ENCODE measurements at places on chromosomes 3 and 15.
A peak's percentile ranks its signal among the peaks of the same experiment; 100 is the strongest.

DNA sequence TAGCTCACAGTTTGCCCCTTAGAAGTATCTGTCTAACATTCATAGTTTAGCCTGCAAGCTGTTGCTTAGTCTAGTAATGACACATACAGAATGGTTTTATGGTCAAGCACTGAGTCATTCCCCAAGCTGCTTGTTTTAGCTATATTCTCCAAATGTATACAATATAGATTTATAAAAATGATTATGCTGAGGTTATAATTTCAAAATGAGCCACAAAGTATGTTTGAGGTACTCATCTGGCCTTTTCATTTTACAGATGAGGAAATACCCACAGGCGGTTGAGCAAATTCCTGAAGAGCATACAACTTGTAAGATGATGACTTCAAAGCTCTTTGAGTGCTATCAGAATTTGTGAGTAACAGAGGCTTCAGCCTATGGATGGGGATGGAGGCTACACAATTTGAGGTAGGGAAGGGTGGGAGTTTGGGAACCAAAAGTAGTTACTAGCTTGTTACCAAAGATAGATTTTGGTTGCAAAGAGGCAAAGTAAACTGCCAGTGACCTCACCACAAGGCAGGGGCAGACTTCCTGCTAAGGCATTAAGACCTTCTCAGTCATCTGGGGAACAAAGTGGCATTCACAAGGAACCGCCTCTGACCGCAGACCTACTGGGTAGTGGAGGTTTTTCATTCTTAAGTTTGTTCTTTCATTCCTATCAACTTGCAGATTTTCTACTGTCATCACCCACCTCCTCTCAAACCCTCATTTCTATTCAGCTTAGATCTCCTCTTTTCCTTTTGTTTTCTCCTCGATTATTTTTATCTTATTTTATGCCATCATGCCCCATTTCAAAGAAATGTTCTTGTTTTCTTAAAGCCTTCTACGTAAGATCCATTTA lies 257.2 kb upstream of the NECTIN3 start:
- no peak for DNase-seq

DNA sequence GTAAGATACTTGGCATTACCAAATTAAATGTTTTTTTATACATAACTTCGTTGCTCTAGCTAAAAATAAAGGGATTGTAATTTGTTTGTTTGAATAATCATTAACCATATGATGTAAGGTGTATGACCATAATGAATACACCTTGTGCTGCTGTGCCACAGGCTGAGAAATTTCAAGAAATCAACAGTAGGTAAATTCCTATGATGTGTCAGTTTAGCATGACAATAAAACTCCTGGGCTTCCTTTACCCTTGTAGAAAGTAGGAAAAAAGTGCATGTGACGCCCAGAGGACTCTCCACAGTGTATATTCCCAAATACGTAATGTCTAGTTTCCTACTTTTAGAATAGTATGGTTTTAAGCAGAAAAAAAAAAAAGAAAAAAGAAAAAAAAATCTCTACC lies 208.1 kb downstream of the SATB1 start:
- DNase-seq, result no peak

DNA sequence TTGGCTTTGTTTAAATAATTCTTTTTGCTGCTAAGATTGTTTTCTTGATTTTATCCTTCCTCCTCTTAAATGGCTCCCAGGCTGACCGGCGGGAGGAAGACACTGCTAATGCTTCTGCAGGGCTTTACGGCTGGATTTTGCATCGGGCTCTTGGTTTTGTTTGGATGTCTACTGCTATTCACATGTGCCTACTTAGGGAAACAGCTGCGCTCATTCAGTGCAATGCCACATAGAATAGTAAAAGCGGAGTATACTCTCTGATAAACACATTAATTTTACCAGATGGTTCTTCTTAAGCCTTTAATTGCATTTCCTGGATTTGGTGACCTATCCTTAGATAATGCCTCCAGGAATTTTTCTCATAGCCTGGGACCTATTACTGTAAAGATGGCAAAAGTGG lies 146.6 kb downstream of the THSD4 start:
- DNase-seq, result no peak

GRCh38 chr3:177615015-177615414 lies 417.7 kb upstream of the TBL1XR1 start:
- no peak for DNase-seq

- no peak for DNase-seq
Observed at GRCh38 chr15:58240191-58240932, 102.2 kb downstream of the AQP9 start.

GRCh38 chr15:23035964-23036566 lies 3.3 kb downstream of the TUBGCP5 start:
- peak; percentile 62 for DNase-seq

DNA sequence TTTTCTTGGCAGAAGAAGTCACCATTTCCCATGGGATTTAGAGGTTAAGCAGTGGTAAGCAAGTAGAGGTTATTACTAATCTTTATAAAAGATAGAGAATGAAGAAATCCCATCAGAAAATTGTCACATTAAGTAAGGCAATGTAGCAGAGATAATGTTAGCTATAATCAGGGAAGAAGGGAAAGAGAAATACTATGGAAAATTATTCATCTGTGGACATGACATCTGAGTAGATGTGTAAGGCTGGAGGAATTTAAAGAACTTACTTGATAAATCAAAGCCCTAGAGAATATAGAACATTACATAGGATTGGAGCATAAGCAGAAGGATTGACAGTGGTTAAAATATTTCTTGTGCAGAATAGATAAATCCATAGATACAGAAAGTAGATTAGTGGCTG lies 553.1 kb upstream of the CBLB start:
- no peak for DNase-seq

DNA sequence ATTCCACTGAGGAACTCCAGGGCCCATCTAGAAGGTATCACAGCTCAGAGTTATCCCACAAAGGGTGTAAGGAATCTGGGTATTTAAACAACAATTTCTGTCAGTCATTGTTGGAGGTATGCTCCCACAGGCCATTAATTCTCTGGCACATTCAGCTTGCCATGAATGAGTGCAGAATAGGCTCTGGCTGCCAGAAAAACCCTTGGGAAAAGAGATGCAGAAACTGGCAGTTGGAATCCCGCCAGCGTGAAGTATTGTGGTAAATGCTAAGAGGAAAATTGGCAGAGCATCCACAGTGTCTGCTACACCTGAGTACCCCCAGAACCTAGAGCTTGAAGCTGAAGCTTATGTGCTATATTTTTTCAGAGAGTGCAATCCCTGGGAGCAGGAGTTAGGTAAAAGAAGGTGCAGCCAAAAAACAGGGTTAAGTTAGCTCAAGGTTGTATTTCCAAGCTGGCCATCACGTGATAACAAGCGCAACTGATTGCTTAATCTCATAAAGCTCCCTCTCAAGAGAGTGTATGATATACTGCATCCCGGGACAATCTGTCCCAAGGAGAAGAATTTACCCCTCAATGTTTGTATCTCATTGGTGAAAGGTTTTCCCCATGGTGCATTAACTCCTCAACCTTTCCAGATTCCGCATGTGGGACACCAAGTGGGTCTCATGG lies 94.2 kb upstream of the ACP3 start:
- DNase-seq, result peak; percentile 4

Data from neuronal stem cell (in vitro differentiated cells).